ENCODE measurements at places on chromosomes 7 and 10.

DNA sequence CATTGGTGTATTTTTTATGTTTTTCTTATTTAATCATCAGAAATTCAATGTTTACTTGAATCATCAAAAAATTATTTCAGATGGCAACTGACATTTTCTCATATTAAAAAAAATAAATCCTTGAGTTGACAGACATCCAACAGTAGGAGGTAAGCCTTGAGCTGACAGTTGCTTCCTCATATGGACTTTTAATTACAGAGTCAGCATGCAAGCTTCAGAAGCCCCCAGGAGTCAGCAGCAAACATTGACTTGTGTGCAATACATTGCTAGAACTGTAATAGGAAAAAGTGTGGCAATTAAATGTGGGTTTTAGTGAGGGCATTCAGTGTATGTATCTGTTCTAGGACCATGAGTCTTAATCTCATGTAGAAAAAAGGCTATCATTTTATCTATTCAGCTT, 62.4 kb upstream of the TAS2R16 start:
- H3K36me3 ChIP-seq: no peaks in the 10 kb centered on the region
- no peaks in the 10 kb centered on the region for H3K27me3 ChIP-seq
- DNase-seq: no peak

- no peaks in the 10 kb centered on the region for H3K36me3 ChIP-seq
- H3K27me3 ChIP-seq: no peaks in the 10 kb centered on the region
- H3K4me3 ChIP-seq: no peak overlapping the region
Observed at GRCh38 chr7:130927062-130927461, 193.1 kb upstream of the KLF14 start.

- peaks cover 2% of the 10 kb centered on the region for H3K4me1 ChIP-seq
- H3K27me3 ChIP-seq: no peaks in the 10 kb centered on the region
- DNase-seq: no peak
- H3K27ac ChIP-seq: no peak overlapping the region
- no peak overlapping the region for H3K4me3 ChIP-seq
- no peaks in the 10 kb centered on the region for H3K36me3 ChIP-seq
Observed at GRCh38 chr10:98460837-98461499, 14.2 kb upstream of the HPS1 start.

DNA sequence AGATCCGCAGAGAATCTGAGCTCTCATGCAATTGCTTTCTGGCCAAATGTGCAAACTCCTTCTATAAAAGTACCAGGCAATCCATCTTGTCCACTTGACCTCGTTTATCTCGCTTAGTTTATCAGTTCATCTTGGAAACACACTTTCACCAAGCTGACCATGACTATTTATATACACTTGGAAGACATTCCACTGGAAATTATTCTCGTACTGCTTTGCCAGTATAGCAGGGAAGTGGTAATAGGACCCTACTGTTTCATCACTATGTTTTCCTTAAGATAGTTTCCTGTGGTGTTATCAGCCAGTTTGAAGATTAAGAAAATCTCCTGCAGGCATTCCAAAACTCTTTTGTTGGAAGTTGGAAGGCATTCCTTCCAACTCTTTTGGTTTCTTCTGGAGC, 115.3 kb upstream of the FAM171A1 start:
- no peak overlapping the region for H3K4me3 ChIP-seq
- H3K27ac ChIP-seq: no peak overlapping the region
- DNase-seq: no peak
- H3K4me1 ChIP-seq: no peaks in the 10 kb centered on the region
- H3K27me3 ChIP-seq: no peaks in the 10 kb centered on the region

DNA sequence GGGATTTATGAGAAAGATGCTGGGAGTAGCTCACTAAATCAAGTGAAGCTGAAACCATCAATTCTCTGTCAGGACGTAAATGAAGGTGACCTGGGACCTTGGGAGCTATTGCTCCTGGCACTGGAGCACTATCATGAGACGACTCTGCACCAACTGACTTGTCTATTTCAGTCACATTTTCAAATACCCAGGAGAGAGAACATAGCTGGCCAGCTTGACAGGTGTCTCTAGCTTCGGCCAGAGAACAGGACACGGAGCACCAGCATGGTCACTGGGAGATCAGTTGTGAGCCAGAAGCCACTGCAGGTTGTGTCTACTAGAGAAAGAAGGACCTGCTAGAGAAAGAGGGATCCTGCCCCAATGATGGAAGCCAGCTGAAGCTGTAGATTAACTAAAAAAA, 17.4 kb upstream of the ATOH7 start:
- no peaks in the 10 kb centered on the region for H3K27me3 ChIP-seq
- DNase-seq: no peak
- no peak overlapping the region for H3K4me3 ChIP-seq

- no peak for DNase-seq
- no peaks in the 10 kb centered on the region for H3K4me1 ChIP-seq
- no peaks in the 10 kb centered on the region for H3K36me3 ChIP-seq
- no peak overlapping the region for H3K4me3 ChIP-seq
Observed at GRCh38 chr10:82477776-82478175, 602.8 kb downstream of the NRG3 start.

- H3K4me1 ChIP-seq: no peaks in the 10 kb centered on the region
- H3K36me3 ChIP-seq: no peaks in the 10 kb centered on the region
- H3K27me3 ChIP-seq: no peaks in the 10 kb centered on the region
- no peak overlapping the region for H3K4me3 ChIP-seq
- DNase-seq: no peak
- no peak overlapping the region for H3K27ac ChIP-seq
Observed at GRCh38 chr10:72024596-72024995, 60.4 kb downstream of the CHST3 start.

- peaks cover 8% of the 10 kb centered on the region for H3K4me1 ChIP-seq
- no peaks in the 10 kb centered on the region for H3K27me3 ChIP-seq
- no peaks in the 10 kb centered on the region for H3K36me3 ChIP-seq
- H3K4me3 ChIP-seq: no peak overlapping the region
Observed at GRCh38 chr10:71717551-71717951, 2.0 kb downstream of the C10orf105 start.

GRCh38 chr10:132929953-132930548, 12.3 kb downstream of the CFAP46 start:
- H3K4me1 ChIP-seq: no peaks in the 10 kb centered on the region
- no peak overlapping the region for H3K4me3 ChIP-seq
- H3K36me3 ChIP-seq: no peaks in the 10 kb centered on the region

DNA sequence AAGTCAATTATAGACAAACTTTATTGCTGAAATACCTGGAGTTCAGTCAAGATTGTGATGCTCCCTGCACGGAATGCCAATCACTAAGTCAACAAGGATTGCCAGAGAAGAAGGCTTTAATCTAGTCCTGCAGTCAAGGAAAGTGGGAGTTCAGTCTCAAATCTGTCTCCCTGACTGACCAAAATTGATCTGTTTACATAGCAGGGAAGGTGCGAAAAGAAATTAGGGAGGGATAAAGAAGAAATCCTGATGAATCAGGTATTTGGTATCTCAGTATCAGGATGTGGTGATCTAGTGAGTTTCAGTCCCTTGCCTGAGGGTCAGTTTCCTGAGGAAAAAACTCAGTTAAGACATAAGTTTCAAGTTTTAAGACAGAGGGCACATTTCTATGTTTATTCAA, 2.1 kb upstream of the AKR1D1 start:
- H3K27me3 ChIP-seq: no peaks in the 10 kb centered on the region
- DNase-seq: no peak
- peaks cover 2% of the 10 kb centered on the region for H3K36me3 ChIP-seq
- H3K4me1 ChIP-seq: 0 out of 2 replicates have a peak, but pooled peaks cover 1% of the 10 kb centered on the region
- H3K4me3 ChIP-seq: no peak overlapping the region
- H3K27ac ChIP-seq: no peak overlapping the region

DNA sequence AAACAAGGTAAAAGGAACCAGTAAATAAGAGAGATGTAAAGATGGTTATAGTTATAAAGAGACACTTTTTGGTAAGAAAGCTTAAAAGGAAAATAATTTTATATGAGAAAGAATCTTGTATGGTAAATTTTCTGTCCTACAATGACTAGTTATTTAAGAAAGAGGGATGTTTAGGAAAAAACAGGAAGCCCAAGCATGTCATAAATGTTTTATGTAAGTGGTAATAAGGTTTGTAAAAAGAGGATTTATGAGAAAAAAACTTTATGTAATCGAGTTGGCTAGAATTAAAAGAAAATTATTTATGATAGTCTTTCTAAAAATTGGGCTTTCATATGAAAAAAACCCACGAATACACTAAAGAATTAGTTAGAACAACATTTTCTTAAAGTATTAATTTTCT, 34.2 kb upstream of the CREB3L2 start:
- H3K27ac ChIP-seq: no peak overlapping the region
- DNase-seq: no peak
- H3K4me1 ChIP-seq: 0 out of 2 replicates have a peak, but pooled peaks cover 1% of the 10 kb centered on the region
- H3K4me3 ChIP-seq: no peak overlapping the region
- no peaks in the 10 kb centered on the region for H3K27me3 ChIP-seq
- H3K36me3 ChIP-seq: no peaks in the 10 kb centered on the region

DNA sequence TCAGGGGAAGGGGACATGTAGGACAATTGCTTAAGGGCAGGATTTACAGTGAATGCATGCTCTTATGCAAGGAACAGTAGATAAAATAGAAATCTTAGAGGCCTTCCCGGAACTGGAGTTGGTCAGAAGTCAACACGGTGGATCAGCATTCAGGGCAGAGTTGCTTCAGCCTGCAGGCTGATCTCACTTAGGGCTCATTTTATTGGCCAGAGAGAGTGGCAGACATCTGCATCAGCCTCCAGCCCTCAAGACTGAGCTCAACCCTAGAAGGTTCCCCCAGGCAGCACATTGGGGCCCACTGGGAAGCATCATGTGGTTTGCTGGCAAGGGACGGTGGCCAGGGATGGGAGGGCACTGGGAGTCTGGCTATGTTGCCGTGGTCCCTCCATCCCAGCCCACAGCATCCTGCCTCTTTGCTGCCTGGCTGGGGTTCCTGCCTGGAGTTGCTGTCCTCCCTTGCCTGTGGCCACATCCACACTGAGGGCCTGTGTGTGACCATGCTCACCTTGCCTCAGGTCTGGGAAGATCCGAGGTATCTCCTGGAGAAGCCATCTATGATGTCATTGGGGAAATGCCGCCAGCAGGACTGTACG, 13.0 kb downstream of the SCART1 start:
- H3K27ac ChIP-seq: no peak overlapping the region

GRCh38 chr7:90709501-90710465, 113.7 kb downstream of the CDK14 start:
- H3K4me1 ChIP-seq: no peaks in the 10 kb centered on the region
- H3K36me3 ChIP-seq: no peaks in the 10 kb centered on the region
- H3K27ac ChIP-seq: no peak overlapping the region
- no peaks in the 10 kb centered on the region for H3K27me3 ChIP-seq
- no peak for DNase-seq

DNA sequence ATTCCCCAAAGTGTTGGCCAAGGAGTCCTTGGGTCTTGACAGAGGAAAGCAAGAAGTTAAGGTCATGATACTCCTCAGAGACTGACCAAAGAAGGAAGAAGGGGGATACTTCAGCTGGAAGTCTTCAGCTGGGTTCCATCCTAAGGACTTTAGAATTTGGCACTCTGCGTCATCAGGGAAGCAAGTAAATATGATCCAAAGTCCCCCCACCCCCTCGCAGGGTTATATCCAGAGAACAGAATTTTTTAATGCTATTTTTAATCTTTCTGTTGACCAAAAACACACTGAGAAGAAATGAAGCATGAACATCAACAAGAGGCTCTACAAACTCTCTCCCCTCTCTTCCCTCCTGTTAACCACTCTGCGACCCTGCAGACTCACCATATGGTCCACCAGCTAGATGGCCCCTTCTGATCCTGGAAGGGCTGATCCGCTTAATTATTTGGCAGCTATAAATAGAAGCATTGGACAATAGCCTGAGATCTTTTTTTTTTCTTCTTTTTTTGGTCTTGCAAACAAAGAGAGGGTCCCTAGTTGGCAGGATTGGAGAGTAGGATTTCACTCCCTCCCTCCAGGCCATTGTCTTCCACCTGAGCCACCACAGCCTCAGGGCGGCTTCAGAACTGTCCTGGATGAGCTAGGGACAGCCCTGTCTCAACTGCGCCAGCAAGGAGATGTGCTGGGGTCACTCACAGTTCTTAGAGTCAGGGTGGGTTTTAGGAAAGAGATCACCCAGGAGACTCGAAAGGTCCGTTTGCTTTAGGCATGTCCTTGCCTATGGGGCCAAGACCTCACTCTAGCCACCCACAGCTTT, 196.0 kb downstream of the KCNMA1 start:
- DNase-seq: no peak
- H3K4me1 ChIP-seq: no peaks in the 10 kb centered on the region
- H3K27me3 ChIP-seq: no peaks in the 10 kb centered on the region
- no peak overlapping the region for H3K4me3 ChIP-seq
- H3K27ac ChIP-seq: no peak overlapping the region
- no peaks in the 10 kb centered on the region for H3K36me3 ChIP-seq

- no peaks in the 10 kb centered on the region for H3K27me3 ChIP-seq
- no peak overlapping the region for H3K27ac ChIP-seq
- DNase-seq: peak; percentile 31
- no peaks in the 10 kb centered on the region for H3K36me3 ChIP-seq
Observed at GRCh38 chr10:18822156-18822555, 162.9 kb downstream of the ARL5B start.

- no peaks in the 10 kb centered on the region for H3K27me3 ChIP-seq
- H3K36me3 ChIP-seq: no peaks in the 10 kb centered on the region
Observed at GRCh38 chr10:24784923-24785322, 61.2 kb upstream of the ARHGAP21 start.

DNA sequence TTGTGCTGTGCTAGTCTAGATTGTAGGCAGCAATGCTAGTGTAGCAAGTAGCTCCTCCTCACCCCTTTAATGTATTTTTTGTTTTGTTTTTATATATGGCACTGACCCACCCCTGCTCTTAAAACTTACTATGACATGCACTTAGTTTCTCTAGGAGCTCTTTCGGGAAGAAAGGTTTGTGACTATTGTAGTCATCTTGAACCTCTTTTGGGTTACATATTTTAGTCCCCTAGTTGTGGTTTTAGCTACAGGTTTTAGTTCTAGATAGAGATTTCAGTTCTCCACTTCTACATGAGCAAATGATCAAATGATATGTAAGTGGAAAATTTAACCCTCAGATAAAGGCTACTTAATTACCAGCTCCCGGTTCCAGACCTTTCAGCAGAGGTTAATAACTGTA, 14.9 kb downstream of the MINPP1 start:
- no peaks in the 10 kb centered on the region for H3K4me1 ChIP-seq
- H3K4me3 ChIP-seq: no peak overlapping the region
- DNase-seq: no peak
- no peak overlapping the region for H3K27ac ChIP-seq

GRCh38 chr7:70043015-70043538, 444.8 kb downstream of the AUTS2 start:
- H3K4me1 ChIP-seq: peaks cover 2% of the 10 kb centered on the region
- no peaks in the 10 kb centered on the region for H3K27me3 ChIP-seq
- no peak overlapping the region for H3K4me3 ChIP-seq
- H3K27ac ChIP-seq: no peak overlapping the region
- DNase-seq: no peak

GRCh38 chr7:23343806-23344475, 44.8 kb downstream of the MALSU1 start:
- H3K36me3 ChIP-seq: peaks cover 16% of the 10 kb centered on the region
- no peaks in the 10 kb centered on the region for H3K27me3 ChIP-seq
- H3K4me3 ChIP-seq: no peak overlapping the region
- no peak overlapping the region for H3K27ac ChIP-seq

GRCh38 chr7:134444198-134444960, 14.5 kb downstream of the AKR1B1 start:
- H3K27ac ChIP-seq: no peak overlapping the region
- H3K27me3 ChIP-seq: no peaks in the 10 kb centered on the region
- H3K4me1 ChIP-seq: no peaks in the 10 kb centered on the region
- H3K36me3 ChIP-seq: peaks cover 36% of the 10 kb centered on the region
- no peak overlapping the region for H3K4me3 ChIP-seq
- no peak for DNase-seq

GRCh38 chr7:333393-333764, 43.4 kb downstream of the FOXL3 start:
- H3K4me1 ChIP-seq: no peaks in the 10 kb centered on the region
- no peak for DNase-seq
- H3K4me3 ChIP-seq: no peak overlapping the region
- no peak overlapping the region for H3K27ac ChIP-seq

Data from iPS DF 6.9 (cell line).